ENCODE measurements at places on chromosomes 1 and 21.
A peak's percentile ranks its signal among the peaks of the same experiment; 100 is the strongest.

DNA sequence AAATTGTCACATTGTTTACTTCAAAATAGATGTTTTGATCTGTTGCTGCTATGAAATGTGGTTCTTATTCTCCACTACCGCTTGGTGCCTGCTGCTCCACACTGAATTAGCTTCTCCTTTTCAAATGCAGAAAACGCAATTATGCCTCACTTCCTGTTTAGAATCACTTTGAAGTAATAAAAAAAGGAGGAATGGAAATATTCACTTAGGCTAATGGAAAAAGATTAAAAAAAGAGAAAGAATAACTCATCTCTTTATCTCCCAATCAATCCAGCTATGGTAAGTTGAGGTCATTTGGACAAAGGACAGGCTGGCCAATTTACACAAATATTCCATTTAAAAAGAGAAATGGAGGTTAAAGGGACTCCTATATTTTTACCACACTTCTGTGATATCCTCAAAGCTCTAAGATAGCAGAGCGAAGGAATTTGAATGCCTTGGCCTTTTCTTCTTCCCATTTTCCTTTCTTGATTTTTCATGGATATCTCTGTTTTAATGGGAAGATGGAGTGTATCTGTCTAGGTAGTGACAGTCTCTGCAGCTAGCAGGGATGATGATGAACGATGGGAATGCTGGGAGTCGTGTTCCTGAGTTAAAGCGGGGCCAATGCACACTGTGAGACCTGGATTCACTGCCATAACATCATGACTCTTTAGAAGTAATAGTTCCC is 35.7 kb downstream of the RGS5 start:
- DNase-seq: no peak

DNA sequence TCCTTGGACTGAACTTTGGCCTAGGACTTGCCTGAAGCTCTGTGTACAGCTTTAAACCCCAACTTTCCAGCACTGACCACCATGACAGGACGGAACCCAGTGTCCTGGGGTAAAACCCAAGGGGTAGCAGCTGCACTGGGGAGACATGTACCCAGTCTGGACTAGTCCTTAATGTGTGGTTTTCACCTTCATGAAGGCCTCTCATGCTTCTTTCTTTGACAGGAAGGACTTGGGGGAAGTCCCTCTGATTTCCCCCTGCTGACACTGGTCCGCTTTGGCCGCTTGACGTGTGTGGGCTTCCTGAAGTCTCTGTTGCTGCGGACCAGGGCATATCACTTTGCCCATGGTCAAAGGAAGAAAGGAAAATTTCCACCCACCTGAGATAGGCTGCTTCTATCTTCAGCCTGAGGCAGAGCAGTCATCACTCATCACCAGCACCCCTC is 66.3 kb upstream of the PRDX6 start:
- DNase-seq: no peak

DNA sequence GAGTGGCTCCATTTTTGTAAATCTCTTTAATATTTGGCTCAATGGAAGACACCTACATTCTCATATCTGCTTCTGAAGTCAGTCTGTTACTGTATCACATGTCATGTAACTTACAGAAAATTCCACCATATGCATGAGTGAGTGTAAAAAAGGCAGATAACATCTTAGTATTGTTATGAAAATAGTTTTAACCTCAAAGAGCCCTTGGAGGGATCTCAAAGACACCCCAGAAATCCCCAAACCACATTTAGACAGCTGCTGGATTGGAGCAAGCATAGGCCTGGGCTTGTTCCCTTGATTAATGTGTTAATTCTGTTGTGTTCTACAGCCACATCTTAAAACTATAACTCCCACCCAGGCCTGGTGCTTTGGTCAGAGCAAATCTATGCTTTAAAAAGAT is 16.9 kb downstream of the MACO1 start:
- DNase-seq: no peak

GRCh38 chr1:243962541-243962940 is 88.5 kb upstream of the ZBTB18 start:
- no peak for DNase-seq

GRCh38 chr1:198889749-198890148 is 250.9 kb downstream of the PTPRC start:
- DNase-seq: no peak

- no peak for DNase-seq
Observed at GRCh38 chr1:20846461-20847374, 59.6 kb upstream of the HP1BP3 start.

DNA sequence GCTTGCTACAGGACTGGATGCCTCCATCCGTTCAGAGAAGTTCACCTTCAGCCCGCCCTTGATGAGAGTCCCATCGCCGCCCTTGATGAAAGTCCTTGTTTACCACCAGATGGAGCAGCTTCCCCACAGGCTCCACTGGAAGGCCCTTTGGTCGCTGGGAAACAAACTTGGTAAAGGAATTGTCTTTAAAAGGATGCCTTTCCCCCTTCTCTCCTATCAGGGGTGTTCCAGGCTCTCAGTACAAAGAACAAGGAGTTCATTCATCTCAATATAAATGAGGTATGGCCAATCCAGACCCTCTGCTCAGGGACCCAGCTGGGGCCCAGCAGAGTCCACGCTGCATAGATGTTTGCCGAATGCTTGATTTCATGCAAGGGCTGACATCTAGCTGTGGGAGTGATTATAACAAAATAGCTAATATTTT is 50.8 kb downstream of the CAPN9 start:
- peak; percentile 87 for DNase-seq

Measured in hippocampal formation (tissue), 2 donors.